ENCODE measurements at places on chromosomes 1 and 21.

- no peak for DNase-seq
These were observed 71.3 kb downstream of the WDR4 start for GRCh38 chr21:42807938-42808613.

DNA sequence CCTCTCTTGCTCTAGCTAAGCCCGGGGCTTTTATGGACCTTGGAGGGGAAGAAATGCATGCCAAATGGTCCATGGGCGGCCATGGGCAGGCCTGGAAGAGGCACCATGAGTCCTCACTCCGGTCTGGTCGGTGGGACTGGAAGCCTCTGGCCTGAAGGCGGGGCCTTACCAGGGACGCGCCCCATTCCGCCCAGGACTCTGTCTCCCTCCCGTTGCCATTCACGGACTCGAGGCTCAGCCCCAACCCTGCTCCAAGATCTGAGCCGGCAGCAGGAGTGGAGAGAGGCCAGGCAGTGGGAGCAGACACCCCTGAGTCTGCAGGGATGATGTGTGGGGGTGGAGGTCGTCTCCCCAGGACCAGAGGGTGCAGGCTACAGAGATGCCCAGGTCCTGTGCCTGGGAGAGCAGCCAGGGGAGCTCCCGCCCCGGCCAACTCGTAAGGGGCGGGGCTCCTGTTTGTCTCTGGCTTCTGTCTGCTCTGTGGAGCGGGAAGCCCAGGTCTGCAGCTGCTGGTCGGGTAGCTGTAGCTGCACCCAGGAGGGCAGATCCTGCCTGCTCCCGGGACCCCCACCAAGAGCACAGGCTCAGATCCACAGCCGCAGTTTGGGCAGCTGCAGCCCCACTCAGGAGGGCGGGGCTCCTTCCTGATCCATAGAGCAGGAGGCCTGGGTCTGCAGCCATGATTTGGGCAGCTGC is 8.3 kb upstream of the KANK4 start:
- DNase-seq, result no peak

- DNase-seq, result peak; percentile 19
These were observed 82.2 kb upstream of the AK4 start for GRCh38 chr1:65065524-65066418.

DNA sequence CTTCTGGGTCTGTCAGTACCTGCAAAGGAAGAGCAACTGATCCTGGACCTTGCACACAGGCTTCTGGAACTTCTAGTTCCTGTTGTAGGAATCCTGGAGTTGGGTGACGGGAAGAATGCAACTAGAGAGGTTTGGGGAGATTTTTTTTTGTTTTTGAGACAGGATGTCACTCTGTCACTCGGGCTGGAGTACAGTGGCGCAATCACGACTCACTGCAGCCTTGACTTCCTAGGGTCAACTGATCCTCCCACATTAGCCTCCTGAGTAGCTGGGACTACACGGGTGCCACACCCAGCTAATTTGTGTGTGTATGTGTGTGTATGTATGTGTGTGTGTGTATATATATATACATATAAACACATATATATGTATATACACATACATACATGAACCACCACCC is 18.8 kb downstream of the ENTREP3 start:
- no peak for DNase-seq

DNA sequence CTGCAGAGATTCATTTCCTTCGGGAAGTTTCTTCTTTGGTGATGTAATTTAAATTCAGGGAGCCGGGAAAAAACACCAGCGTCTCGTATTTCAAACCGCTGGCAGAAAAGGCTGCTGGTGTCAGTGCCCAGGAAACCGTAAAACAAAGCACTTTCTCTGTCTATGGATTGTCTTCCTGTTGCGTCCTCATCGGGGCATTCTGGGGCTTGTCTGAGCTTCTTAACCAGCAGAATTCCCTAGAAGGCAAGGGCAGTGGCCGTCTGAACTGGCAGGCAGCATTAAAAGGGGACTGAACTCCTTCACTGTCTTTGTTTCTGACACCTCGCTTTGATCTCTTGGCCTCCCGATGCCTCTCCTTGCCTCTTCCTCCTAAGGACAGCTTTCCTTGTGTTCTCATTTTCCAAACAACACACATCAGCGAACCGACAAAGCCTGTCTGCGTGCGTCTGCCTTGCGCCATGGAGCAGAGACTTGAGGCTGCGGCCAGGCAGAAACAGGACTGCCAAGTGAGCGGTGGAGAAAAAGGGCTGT is 391.6 kb upstream of the VAMP3 start:
- DNase-seq, result peak; percentile 56

DNA sequence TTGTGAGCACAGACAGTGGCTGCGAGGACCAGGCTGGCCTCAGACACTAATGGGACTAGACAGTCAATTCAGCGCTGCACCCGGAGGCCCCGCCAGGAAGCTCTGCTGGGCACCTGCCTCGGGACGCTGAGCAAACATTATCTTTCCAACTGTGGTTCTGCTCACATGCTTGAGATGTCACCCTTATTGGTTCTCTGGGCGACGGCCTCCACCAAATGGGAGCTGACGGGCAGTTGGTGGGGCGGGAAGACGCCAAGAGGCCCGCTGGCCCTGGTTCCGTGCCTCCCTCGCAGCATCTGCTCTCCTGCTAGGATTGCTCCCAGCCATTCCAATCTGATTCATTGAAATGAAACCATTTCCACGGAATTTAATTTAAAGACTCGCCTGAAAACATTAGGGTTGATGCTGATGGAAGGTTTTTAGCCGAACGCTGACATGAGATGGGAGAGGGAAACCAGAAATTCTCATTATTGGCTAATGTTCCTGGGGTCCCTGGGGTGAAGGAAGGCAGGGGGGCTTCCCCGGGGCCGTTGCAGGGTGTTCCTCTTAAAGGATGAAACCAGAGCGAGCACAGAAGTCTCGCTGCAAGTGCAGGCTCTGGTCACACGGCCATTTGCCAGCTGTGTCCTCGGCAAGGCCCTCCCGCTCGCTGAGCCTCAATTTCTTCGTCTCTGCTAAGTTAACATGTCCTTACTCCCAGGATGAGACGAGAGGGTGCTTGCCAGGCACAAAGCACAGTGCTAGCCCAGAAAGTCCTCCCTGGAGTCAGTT is 512.2 kb downstream of the NPHP4 start:
- no peak for DNase-seq

- no peak for DNase-seq
These were observed 47.4 kb upstream of the TSPAN2 start for GRCh38 chr1:115136706-115137105.

DNA sequence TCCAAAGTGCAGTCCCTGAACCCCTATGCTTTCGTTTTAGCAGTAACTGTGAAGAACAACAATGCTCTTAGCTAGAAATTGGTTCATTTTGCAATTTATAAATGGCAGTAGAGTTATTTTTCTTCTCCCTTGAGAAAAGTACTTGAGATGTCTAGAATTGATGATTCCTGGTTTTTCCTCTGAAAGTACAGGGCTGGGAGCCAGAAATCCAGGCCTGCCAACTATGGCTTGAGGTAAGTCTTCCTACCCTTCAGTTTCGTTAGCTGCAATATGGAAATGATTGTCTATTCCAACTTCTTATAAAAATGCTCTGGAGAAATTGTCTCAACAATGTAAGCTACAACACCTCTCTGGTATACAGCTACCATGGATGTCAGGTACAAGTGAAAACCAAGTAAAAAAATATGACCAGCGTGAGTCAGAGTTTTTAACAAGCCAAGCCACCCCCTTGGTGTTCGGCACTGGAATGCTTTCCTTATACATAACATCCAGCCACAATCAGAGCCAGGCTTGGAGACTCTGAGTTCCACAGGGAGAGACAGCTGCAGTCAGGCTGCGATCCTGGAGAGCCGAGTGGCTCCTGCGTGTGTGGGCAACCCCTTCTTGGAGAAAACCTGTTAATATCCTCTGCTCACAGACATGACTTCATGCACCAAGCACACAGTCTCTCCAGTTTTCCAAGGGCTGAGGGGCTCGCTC is 22.0 kb downstream of the TSPAN2 start:
- no peak for DNase-seq

GRCh38 chr1:237048803-237049202 is 6.8 kb downstream of the RYR2 start:
- DNase-seq, result no peak

DNA sequence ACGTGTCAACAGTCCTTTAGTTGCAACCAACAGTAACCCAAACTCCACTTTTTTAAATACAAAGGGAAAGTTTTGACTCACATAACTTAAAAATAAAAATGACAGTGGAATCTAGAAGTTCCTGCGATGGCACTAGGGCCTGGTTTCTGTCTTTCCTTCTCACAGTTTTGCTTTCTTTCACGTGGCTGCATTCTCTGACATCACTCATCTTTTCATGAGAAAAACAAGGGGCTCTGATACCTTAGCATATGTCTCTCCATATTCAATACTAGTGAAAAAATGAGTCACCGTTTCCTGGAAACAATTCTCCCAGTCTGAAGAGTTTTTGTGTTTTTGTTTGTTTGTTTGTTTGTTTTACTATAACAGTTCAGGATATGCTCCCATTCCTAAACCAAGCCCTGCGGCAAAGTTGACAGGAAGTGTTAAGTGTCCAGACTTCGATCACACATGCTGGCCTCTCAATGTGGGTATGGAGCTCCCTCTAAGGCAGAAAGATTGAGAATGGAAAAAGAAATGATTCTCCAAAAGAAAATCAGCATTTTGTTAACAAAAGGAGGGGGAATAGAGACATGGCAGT is 483.3 kb downstream of the TTLL7 start:
- no peak for DNase-seq

- DNase-seq, result no peak
These were observed 10.4 kb downstream of the FGR start for GRCh38 chr1:27624467-27625178.

GRCh38 chr1:211804915-211805314 is 25.6 kb downstream of the LPGAT1 start:
- DNase-seq, result no peak

- DNase-seq, result no peak
These were observed 663 bp downstream of the ACOT7 start for GRCh38 chr1:6392809-6393399.

GRCh38 chr1:91846007-91846638 is 39.8 kb downstream of the TGFBR3 start:
- no peak for DNase-seq

- peak; percentile 18 for DNase-seq
These were observed 258.9 kb downstream of the SEC16B start for GRCh38 chr1:177710696-177711620.

DNA sequence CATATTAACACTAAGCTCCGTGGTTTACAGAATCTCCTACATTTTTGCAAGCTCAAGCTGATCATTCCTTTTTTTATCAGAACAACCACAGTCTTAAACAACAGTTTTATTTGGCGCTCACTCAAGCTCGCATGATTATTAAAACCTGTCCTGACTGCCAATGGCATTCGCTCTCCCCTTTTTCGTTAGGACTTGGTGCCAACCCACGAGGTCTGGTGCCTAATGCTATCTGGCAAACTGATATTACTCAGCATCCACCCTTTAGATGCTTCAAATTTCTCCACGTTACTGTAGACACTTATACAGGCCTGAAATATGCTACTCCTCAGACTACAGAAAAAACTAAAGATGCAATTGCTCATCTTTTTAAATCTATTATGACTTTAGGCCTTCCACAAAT is 23.0 kb upstream of the ITLN1 start:
- no peak for DNase-seq

DNA sequence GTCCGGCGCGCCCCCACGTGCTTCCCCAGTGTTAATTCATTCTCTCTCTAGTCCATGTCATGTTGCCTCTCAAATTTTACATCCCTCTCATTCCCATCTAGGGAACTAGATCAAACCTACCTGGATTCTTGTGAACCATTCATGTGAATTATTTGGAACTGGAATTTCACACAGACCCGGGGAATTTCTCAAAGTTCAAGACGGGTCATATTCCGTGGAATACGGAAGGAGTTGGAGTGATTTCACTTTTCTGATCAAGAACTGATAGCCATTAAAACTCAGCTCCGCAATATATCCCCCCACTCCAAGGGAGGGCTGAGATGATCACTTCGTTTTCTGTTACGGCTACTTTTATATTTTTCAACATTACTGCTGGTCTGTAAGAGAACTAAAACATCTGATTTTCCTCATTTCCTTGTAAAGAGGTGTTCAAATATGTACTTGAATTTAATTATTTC is 1.0 kb upstream of the ENO1 start:
- DNase-seq, result no peak

- DNase-seq, result no peak
These were observed 486.7 kb downstream of the SMYD3 start for GRCh38 chr1:246020211-246020954.

GRCh38 chr1:216154063-216154462 is 269.2 kb downstream of the USH2A start:
- no peak for DNase-seq

DNA sequence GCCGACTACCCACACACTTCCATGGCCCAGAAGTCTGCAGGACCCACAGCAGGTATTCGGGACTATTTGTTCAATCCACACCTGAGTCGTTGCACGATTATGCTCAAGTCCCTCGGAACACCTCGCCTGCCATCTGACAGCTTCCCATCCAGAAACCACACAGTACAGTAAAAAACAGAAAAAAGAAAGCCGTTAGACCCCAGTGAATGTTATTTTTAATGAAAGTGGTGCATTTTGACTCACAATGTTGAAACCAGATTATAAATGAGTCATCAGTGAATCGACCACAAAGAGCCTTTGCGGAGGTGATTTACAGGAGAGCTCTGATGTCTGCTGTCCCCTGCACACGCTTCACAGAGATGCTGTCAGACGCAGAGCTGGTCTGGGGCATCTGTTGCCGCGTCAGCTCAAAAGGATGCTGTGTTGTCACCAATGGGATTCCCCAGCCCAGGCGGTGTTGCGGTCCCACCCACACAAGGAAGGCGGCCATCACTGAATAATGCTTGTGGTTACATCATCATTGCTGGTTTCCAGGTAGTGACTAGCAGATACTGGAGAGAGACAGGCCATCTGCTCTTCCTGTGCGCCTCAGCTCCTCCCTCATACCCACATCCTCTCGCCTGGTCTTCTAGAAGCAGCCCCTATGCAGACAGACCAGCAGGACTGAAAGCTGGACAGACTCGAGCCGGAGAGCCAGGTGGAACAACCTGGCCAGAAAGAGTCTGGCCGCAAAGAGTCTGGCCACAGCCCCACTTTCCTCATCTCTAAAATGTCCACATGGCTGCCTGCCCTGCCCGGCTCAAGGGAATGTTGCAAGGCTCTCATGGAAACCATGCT is 116.8 kb downstream of the TOMM20 start:
- DNase-seq, result no peak

DNA sequence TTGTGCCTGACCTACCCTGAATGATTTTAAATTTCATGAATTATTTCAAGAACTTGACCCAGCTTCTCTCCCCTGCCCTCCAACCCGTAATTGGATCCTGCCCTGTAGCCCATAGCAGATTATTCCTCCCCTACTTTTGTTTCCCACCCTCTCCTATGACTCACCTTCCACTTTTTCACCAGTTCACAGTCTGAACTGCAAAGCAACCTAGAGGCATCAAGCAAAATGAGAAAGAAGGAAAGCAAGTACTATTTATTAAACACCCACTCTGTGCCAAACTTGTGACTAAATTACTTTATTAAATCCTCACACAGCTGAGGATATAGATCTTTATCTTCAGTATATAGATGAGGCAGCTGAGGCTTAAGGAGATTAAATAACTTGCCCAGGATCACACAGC is 20.7 kb upstream of the IKBKE start:
- no peak for DNase-seq

DNA sequence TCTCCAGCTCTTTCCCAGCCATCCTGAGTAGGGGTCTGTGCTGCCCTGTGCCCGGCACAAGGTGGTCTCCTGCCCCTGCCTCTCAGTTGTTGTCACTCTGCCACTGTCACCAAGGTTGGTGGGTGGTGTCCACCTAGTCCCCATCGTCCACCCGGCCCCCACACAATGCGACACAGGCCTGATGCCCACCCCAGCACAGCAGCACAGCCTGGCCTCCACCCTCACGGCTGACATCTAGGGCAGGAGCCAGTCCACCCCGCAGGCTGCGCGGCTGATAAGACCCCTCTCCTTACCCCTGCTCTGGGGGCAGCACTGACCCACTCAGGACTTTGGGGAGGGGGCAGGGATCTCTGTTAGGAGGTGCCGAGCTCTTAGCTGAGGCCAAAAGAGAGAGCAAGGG is 198.3 kb downstream of the LIPI start:
- DNase-seq, result no peak

Data from left renal cortex interstitium (tissue), 4 donors.